Caki2 (cell line): ENCODE measurements at places on chromosomes 13 and 19. TPM values are rescaled to one million over a fixed set of nuclear protein-coding genes. Genes with fewer than 3 reads are reported as not detected.
A peak's percentile ranks its signal among the peaks of the same experiment; 100 is the strongest.

DNA sequence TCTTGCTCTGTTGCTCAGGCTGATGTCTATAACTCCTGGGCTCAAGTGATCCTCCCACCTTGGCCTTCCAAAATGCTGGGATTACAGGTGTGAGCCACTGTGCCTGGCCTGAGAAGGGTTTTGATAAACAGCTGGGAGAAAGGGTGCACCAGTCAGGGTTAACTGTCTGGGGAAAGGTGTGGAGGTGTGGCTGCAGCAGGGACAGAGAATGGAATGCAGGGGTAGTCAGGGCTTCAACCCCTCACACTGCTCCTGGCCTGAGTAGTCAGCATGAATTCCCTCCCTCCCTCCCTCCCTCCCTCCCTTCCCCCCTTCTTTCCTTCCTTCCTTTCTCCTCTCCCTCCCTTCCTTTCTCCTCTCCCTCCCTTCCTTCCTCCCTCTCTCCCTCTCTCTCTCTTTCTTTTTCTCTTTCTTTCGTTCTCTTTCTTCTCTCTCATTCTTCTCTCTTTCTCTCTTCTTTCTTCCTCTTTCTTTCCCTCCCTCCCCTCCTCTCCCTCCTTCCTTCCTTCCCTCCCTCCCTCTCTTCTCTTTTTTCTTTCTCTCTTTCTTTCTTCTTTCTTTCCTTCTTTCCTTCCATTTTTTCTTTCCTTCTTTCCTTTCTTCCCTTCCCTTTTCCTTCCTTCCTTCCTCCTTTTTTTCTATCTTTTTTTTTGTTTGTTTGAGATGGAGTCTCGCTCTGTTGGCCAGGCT is 16.0 kb downstream of the MYO1F start:
- peak; percentile 18 for DNase-seq

GRCh38 chr13:28041031-28041461 is 52.6 kb upstream of the URAD start:
- no peak for DNase-seq

GRCh38 chr13:86882107-86882506 is 789.1 kb upstream of the SLITRK5 start:
- DNase-seq = no peak

DNA sequence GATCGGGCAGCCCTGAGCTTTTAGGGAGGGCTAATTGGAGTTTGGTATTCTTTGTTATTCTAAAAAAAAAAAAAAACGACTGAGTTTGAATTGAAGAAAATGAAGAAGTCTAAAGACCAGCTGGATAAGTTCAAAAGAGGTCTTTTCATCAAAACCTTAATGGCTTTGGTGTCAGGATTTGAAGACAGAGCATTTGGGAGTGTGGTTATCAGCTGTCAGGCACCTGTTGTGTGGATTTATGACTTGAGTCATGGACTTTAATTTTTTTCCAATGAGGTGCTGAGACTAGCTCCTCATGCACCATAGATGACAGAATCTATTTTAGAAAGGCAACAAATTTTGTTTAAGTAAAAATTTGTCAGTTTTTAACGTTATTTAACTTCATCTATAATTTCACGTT is 72.5 kb downstream of the FREM2 start:
- DNase-seq = no peak

- DNase-seq = no peak
Observed at GRCh38 chr13:20165417-20166257, 4.8 kb upstream of the GJA3 start.

GRCh38 chr19:6263735-6264444 is 15.9 kb downstream of the MLLT1 start:
- no peak for DNase-seq

GRCh38 chr19:32231691-32232090 is 113.7 kb upstream of the ZNF507 start:
- DNase-seq = no peak

DNA sequence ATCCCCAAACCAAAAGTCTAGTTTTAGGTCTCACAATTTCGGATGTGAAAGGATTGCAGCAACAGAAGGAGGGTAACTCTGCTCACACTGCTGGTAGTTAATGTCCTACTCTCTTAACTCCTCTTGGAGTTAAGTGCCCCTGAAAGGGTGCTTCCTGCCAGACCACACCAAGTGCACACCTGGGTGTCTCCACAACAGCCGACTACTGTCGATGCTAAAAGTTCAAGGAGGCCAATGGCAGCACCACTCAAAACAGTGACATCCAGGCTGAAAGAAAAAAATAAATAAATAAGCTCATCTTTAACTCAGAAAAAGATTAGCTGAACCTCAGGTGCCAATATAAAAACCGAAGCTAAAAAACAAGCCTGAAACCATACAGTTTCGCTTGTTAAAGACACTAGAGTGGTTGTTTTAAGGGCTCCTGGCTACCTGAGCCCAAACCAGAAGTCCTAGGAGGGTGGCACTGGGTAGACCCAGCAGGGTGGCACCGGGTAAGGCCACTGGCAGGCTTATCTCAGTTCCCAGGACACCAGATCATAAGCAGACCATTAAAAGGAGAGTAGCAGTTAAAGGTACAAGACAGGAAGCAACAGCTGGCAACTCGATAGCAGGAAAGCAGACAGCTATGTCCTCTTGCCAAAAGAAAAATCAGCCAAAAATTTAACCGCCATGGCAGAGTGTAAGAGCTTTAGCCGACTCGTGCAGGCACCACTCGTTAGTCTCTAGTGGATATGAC is 39.3 kb downstream of the BRD4 start:
- no peak for DNase-seq

- DNase-seq = no peak
Observed at GRCh38 chr19:38587562-38587961, 30.2 kb downstream of the MAP4K1 start.

DNA sequence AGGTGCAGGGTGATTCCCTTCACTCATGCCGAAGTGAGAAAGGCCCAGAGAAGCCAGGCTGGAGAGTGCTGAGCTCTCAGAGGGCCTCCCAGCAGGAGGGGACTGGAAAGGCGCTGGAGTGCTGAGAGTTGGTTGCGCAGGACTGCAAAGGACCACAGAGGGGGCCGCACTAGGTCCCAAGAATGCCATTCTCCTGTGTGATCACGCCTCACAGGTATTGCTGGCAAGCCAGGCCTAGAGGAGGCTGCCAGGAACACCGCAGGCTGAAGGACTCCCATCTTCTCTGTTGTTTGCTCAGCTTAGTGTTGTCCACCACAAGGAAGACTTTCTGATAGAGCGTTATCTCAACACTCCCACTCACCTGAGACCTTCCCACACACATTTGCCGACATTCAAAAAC is 165.0 kb downstream of the FGF14 start:
- no peak for DNase-seq

GRCh38 chr13:24502533-24503378 is 9.8 kb downstream of the PARP4 start:
- peak; percentile 77 for DNase-seq

DNA sequence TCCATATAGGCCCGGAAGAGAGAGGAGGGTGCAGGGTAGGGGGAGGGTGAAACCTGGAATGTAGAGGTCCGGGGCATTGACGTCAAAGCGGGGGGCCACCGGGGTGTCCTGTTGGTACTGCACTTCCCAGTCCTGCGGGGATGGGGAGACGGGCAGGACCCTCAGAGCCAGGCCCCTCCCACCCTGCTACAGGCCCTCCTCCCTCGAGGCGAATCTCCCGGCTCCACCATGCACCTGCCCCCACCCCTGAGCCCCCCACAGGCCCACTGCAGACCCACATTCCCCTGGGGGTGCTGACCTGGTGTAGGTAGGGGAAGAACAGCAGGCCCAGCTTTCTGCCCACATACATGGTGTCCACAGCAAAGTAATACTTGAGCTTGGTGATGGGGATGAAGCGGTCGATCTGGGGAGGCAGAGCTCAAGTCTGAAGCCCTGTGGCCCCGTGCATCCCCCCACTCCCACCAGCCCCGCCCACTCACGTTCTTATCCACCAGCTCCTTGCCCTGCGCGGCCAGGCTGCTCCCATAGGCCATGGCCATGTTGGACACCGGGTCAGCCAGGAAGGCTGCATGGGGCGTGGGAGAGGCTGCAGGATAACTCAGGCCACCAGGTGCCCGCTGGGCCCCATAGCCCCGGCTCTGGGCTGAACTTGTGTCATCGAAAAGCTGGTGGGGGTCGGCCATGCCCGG is 5.0 kb downstream of the C19orf33 start:
- no peak for DNase-seq

DNA sequence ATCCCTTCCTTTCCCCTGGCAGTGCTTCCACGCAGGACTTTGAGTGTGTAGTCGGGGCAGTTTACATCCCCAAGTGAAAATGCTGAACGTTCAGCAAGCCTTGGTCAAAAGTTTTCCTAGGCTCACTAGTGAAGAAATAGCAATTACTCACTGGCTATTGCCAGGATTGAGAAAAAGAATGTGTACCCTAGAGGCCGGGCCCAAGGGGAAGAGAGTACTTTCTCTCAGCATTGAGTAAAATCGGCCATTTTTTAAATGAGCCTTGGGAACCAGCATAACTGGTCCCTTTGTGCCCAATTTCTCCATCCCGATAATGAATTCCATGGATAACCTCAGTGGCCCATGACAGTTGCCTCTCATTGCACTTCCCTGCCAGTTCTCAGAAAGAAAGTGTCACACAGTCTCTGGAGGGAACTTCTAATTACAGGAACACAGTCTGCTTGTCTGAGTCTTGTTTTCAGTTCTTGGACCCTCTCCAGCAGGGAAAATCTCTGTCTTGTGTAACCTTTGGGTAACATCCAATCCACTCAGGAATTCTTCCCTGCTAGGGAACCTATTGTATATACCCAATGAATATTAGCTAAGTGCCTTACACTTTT is 7.3 kb upstream of the OR7D2 start:
- no peak for DNase-seq

DNA sequence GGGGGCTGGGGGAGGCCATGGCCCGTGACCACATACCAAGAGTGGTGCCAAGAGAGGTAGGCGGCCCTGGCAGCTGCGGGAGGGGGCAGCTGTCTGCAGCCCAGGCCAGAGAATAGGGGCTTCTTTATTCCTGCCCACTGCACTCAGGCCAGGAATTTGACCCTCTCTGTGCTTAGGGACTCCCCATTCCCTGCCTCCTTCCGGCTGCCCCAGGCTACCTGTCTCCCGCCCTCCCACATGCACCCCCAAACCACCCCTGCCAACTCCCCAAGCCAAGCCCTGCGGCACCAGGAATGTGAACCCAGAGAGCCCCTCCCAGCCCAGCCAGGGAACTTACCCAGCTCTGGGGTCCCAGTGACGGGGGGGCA is 687 bp downstream of the PLEKHA4 start:
- DNase-seq = no peak

DNA sequence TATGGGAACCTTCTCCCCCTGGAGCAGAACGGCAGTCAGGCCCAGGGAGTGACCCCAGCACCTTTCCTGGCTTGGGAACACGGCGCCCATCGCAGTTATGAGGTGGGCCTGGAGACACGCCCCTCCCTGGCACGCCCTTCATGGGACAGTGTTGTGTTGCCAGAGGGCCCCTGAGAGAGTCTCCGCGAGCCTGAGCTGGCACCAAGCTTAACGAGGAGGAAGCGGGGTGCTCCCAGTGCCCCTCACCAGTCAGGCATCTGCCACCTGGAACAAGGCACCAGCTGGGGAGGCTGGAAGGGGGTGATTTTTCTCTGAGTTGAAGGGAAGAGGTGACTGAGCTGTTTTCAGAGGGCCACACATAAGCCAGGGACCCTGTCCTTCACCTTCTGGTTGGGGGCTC is 180.6 kb downstream of the KDM4B start:
- no peak for DNase-seq

TEX26 gene
- not detected in 2 replicates for total RNA-seq

NEK3 gene
- 2.1 and 2.3 TPM in 2 replicates for total RNA-seq

MAB21L1 gene
- total RNA-seq = not detected in 2 replicates
